ENCODE measurements at places on chromosomes 7 and 10. TPM values are rescaled to one million over a fixed set of nuclear protein-coding genes. Genes with fewer than 3 reads are reported as not detected.

OR9A2 gene
- not detected for total RNA-seq

LAMB4 gene
- 0.04 TPM for total RNA-seq

NKX2-3 gene
- total RNA-seq: not detected

GBX1 gene
- total RNA-seq: not detected

CALML5 gene
- total RNA-seq: not detected

CFAP58 gene
- 0.13 TPM for total RNA-seq

SLC13A1 gene
- total RNA-seq: not detected

ACTL6B gene
- total RNA-seq: not detected

DPYSL4 gene
- 0.29 TPM for total RNA-seq

CYP17A1 gene
- total RNA-seq: not detected

C1QL3 gene
- not detected for total RNA-seq

DKK1 gene
- 0.78 TPM for total RNA-seq

CRPPA gene
- total RNA-seq: 2.0 TPM

AKR1C2 gene
- total RNA-seq: 336 TPM

PPP1R17 gene
- not detected for total RNA-seq

ZNF488 gene
- total RNA-seq: not detected

PRSS37 gene
- not detected for total RNA-seq

SPDYE1 gene
- not detected for total RNA-seq

SGCE gene
- 8.6 TPM for total RNA-seq

SRI gene
- 20.1 TPM for total RNA-seq

NPSR1 gene
- total RNA-seq: not detected

HPS6 gene
- 20.2 TPM for total RNA-seq

LIPF gene
- total RNA-seq: not detected

GIMAP6 gene
- total RNA-seq: 27.8 TPM

SEMA3D gene
- total RNA-seq: not detected
